Activated T-helper 17 cell treated with anti-CD3 and anti-CD28 coated beads, Interleukin-2, amount 50 U/mL, for 72 hours (primary cell): ENCODE measurements at places on chromosomes 5 and 9. TPM values are rescaled to one million over a fixed set of nuclear protein-coding genes. Genes with fewer than 3 reads are reported as not detected.

DNA sequence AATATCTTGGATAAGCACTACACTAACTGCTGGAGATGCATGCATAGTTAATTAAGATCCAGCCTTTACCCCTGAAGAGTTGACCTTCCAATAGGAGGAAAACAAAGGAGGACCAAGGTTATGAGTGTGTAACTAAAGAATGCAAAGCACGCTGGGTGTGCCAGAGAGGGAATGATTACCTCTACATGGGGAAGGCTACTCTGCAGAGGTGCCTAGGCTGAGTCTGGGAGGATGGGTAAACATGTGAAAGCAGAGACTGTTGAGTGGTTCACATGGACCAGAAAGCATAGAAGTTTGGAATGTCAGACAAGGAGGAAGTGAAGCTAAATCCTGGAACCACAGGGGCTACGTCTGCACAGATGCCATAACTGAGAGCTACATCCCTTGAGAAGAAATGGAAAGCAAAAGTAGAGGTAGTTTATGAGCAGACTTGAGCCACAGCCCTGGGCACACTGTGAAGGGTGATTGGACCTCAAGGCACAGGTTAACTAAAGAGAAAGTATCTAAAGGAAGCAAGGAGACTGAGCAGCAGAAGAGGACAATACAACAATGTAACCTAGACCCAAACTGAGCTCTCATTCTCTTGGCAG lies 176.2 kb downstream of the DENND1A start:
- no peak for ATAC-seq

DNA sequence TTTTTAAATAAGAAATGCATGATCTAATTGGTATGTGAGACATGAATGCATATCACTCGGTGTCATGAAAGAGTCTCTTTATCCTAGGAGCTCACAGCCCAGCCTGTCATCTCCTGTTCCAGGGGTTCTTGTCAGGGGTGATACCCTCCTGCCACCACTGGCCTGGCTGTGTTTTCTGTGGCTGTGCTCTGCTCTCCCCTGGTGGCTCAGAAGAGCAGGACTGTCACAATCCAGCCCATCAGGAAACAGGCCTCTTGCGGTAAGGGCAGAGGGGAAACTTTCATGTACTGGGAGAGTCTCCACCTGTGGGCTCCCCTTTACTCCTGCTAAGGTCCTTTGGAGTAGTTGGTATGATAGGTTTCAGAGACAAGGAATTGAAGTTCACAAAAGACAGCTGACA lies 240.2 kb upstream of the GLRA1 start:
- ATAC-seq = no peak

DNA sequence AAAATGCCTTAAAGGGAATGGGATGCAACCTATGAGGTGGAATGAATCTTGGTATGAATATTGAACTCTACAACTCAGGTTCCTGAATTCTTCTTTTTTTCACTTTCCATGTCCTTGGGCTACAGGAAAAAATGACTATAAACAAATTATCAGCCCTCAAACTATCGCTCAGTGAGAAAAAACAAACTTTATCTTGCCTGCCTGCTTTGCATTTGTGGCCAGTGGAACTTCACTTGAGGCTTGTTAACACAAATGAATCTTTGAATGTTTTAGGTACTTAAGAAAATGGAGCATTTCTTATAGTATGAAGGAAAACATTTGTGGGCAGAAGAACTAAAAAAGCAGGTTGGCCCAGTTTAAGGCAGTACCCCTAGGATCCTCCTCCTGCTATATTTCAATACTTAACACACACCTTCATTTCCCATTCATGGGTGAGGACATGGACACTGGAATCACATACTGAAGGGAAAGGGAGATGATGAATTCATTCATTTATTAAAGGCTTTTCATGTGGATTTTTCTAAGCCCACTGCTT lies 34.1 kb downstream of the ELOVL7 start:
- no peak for ATAC-seq

CSF1R gene
- total RNA-seq = 0.87 TPM

DNA sequence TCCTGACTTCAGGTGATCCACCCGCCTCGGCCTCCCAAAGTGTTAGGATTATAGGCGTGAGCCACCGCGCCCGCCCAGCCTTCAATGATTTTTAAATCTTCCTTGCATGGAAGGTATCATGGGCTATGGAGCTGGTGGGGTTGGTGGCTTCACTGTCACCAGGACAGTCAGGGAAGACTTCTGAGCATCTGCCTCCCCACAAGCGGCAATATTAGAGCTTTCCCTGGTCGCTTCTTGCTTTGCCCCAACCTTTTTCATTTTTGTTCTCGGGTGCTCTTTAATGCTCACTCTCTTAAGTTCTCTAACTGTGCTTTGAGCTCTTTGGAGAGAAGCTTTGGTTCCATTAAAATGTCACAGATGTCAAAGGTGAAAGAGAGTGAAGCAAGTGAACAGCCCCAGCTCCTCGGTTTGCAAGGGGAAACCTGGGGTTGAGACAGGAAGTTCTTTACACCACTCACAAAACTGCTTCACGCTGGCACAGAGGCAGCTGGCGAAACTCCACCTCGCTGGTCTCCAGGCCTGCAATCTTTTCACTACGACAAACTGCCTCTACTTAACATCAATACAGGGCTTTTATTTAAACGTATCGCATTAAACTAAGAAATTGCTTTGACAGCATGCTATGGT lies 142.5 kb upstream of the RETREG1 start:
- no peak for ATAC-seq

- ATAC-seq = no peak
Measured at GRCh38 chr9:112103405-112103804, 71.7 kb downstream of the SUSD1 start.

KCNIP1 gene
- total RNA-seq = not detected

DNA sequence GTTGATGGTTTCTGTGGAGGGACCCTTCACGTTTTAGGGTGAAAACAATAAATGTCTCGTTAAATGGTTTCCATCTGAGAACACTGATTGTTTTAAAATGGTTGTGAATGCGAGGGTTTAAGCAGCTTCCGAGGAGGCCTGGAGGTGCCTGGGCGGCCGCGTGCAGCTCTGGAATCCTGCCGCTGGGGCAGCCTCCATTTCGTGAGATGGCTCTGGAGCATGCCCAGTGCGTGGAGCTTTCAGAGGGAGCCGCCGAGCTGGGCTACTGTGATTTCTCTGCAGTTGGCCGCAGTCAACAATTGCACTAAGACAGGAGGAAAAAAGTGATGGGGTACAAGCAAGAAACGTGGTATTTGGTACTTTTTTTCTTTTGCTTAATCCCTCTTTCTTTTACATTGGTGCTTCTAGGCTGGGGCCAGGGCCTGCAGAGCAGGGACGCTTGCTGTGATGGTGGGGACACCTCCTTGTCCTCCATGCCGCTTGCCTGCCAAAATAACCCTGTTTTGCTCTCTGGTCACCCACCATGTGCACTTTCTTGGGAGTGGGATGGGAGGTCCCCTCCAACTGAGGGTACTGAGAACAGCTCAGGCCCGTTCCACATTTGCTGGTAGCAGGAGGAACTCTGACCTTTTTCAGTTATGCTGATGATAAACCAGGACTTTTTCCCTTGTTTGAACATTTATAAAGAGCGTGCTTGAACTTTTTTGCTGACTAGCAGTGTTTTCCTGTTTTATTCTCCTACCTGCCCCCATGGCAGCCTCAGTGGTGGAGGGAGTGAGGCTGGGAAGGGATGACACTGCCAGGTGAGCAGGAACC lies 47.1 kb downstream of the EHMT1 start:
- no peak for ATAC-seq

DNA sequence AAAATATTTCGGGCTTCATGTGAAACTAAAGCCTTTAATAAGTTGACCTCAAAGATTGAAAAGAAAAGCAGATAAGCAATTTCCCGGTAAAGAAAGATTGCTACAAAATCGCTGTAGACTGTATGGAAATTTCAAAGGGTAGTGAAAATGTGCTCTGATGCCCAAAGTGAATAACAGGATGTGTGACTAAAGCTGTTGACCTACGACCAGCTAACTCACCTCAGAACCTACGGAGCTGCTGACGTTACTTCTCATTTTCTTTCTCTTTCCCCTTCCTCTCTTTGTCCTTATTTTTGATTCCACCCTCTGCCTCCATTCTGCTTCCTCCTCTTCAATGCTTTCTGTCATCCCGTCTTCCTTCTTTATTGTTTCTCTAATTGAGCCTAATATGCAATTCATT lies 103.2 kb downstream of the PDE4D start:
- ATAC-seq = peak; percentile 93

SPEF2 gene
- 6.7 TPM for total RNA-seq

GRCh38 chr9:107717529-107718314 lies 228.2 kb upstream of the KLF4 start:
- ATAC-seq = no peak

GRCh38 chr5:161676103-161676502 lies 9.4 kb upstream of the GABRA6 start:
- ATAC-seq = no peak

UBE2R2 gene
- total RNA-seq = 39.3 TPM

GRCh38 chr9:122302237-122303093 lies 37.8 kb downstream of the MRRF start:
- no peak for ATAC-seq

GRCh38 chr9:132935026-132935425 lies 9.4 kb downstream of the TSC1 start:
- no peak for ATAC-seq

DNA sequence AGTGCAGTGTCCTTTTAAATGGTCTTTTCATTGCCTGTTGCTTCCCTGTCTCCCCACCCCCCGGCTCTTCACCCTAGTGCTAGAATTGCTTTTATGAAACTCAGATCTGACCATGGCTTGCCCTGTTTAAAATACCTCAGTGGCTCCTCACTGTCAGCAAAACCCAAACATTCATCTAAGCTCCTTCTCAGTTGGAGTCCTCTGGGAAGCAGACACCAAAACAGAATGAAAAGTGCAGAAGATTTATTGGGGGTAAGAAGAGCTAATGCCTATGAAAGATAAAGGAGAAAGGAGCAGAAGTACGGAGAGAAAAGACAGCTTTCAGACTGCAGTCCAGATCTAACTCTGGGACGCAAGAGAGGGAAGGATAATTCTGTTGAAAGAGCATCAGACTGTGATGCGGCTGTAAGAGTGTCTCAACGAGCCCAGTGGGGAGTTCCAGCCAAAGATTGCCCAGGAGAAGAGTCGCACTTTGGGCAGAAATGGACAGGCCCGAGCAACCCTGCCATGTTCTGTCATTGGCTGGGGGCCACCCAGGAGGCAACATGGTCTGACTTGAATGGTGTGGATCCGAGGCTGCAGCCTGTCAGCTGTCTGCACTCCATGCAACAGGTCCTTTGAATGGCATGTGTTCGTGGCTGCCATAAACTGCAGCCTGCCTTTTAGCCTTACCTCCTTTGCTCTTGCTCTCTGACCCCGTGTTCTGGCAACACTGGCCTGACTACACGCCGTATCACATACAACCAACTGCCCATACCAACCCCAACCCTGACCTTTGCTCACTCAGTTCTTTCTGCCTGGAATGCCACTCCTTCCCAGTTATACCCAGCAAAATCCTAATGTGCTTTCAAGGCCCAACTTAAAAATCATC lies 55.9 kb downstream of the IRF1 start:
- no peak for ATAC-seq

DNA sequence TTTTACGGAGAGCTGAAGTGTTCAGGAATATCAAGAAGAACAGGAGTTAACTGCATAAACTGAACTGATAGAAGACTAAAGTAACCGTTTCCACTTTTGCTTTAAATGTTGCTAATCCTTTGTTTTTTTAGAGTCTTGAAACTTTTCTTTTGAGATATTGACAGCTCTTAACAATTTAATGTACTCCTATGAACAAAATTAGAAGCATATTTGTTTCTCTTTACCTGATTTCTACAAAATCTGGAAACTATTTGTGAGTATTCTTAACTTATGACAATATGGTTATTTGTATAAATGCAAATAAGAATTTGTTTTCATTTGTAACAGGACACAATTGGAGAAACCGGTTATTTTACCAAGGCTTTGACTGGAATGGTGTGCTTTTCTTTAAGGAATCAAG lies 89.5 kb upstream of the FAM120A start:
- no peak for ATAC-seq

DNA sequence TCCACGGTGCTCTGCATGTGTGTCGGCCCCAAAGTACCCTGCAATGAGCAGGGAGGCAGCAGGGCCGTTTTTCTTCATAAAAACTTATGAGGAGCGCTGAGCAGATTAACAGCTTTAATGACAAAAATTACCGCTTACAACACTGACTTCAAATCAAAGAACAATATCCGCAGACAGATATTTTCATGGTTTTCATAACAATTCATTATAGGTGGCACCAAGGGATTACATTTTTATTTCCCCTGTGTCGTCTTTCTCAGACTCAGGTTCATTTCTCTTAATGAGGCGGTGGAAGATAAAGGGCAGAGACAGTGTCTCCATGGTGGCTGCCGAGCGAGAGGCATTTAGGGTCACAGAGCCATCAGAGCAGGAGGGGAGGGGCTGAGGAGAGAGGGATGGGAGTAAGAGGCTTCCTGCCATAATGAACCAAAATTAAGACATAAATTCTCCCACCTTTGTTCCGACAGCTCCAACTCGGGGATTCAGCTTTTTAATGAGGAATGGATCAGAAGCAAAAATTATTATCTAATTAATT lies 240.7 kb upstream of the CLINT1 start:
- no peak for ATAC-seq

GRCh38 chr5:90226433-90227099 lies 183.0 kb downstream of the CETN3 start:
- no peak for ATAC-seq

PITX1 gene
- total RNA-seq = not detected

- no peak for ATAC-seq
Measured at GRCh38 chr9:93869088-93869487, 86.1 kb downstream of the BARX1 start.

GRCh38 chr5:113268232-113268631 lies 166.6 kb downstream of the TSSK1B start:
- no peak for ATAC-seq

DNA sequence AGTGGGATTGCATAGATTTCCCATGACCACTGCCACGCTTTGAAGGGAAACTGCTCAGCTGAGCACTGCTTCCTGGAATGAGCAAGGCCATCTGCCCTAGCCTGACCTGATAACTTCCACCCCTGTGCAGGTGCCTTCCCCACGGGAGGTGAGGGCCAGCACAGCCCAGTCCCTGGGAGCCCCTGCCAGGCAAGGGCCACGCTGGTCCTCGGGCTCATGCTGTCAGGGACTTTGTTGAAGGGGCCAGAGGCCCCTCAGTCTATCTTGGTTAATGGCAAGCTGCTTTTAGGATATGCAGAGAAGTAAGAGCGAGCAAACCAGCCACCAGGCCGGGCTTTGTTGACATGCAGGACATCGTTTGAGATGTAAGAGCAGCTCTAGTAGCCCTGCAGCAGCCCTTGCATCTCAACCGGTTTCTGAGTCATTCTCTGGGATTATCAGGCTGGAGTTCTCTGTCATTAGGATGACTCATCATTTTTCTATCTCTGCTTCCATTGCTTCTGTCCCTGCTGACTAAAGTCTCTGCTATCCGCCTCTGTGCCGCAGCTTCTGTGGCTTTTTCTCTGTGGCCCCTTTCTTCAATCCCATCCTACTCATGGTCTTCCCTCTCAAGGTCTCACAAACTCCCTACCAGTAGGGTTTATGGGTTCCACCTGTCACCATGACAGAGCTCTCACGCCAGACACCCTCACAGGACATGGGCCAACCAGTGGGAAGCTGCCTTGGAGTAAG lies 30.6 kb upstream of the IQGAP2 start:
- no peak for ATAC-seq
